Glutamatergic neuron (in vitro differentiated cells): ENCODE measurements at places on chromosomes 12 and 14. TPM values are rescaled to one million over a fixed set of nuclear protein-coding genes. Genes with fewer than 3 reads are reported as not detected.

Gene GUCY2C
- not detected for total RNA-seq

DNA sequence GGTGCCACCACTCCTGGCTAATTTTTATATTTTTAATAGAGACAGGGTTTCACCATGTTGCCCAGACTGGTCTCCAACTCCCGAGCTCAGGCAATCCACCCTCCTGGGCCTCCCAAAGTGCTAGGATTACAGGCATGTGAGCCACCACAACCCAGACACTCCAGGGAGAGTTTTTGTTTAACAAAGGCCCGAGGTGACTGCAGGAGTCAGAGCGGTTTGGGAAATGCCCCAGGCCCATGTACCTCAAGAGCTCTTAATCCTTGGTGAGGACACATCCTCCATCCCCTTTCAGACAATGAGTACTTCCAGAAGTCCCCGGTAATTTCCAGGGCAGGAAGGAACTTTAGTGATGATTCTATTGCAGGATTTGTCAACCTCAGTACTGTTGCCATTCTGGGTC lies 176.0 kb downstream of the ESRRB start:
- DNase-seq, result no peak

DNA sequence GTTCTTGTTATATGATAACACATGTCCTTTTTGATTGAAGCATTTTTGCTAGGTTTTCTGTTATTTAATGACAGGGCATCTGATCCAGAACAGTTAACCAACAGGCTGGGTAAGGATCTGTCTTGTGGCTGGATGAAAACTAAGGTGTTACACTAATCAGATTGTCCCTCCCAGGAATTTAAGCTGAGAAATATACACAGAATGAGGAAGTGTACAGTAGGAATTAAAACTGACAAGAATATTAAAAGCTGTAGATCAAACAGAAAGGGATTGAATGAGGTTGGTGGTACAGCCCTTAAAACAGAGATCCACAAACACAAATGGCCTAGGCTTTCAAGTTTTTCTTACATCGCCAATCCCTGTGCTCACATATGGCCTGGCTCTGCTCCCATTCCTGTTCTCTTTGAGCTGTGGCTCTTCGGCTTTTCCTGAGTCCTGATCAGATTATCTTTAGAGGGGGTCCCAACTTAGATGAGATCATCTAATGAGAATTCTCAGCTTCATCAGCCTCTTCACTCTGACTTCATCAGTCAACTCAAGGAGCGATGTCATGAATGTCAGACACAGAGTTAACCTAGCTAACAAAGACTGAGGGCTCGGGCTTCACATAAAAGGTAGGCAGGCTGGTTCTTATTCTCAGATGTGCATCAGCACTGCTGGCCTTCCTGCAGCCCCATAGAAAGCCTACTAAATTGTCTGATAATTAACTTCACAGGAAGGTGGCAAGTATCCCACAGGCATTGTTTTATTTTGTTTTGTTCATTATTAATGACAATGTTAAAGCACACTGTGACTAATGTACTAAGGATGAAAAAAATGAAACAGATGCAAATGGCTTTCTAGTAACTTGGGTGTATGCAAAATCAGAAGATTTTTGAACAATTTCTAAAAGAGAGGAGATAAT lies 11.4 kb downstream of the PYGL start:
- DNase-seq, result no peak

GRCh38 chr14:74444866-74445265 lies 18.9 kb upstream of the SYNDIG1L start:
- no peak for DNase-seq

Gene ARMH4
- total RNA-seq, result 57.1 TPM

GRCh38 chr12:115708801-115709200 lies 568.7 kb downstream of the MED13L start:
- no peak for DNase-seq

Gene GPRC5A
- total RNA-seq, result not detected

DNA sequence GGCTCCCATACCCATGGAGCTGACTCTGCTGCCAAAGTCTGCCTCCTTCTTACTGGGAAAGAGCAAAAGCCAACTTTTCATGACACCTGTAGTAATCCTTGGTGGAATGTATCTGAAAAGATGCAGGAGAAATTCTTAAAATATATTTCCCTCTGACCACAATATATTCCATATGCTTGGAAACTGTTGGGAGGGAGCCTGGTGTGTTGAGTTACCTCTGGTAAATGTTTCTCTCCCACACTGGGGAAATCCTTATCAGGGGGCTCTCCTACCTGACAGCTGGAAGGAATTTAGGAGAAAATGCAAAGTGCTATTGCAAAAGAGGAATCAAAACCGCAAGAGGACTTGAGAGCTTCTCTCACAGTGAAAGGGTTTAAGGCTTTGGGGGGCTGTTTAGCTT lies 139.4 kb downstream of the TBX5 start:
- DNase-seq, result no peak

DNA sequence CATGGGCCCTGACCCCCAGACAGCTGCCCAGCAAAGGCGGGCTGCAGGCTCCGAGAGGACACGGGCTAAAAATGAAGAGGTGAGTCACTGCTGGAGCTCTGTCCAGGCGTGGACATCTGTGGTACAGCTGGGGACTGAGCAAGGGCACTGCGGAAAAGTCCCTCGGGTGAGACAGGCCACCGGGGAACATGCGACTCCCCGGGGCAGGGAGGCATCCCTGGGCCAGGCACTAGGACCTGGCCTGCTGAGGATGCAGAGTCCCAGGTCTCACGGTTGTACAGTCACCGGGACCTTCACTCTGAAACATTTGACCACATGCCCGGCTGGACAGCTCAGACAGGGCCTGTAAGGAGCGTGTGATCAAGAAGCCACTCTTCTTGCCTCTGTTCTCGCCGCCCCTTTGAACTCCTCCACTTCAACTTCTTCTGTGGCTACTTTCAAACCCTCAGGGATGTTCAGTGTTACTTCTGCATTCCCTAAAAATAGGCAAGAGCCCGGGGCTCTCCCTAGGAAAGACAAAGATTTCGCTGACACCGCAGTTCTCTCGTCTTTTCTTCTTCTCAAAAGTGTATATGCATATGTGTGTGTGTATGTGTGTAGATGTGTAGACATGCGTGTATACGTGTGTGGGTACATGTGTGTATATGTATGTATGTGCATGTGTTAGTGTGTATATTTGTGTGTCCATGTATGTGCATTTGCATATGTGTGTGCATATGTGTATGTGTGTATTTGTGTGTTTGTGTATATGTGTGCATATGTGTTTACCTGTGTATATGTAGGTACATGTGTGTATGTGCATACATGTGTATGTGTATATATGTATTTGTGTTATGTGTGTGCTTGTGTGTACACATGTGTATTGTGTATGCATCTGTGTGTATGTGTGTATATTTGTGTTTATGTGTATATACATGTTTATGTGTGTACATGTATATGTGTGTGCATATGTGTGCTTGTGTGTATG lies 5.0 kb upstream of the RFLNA start:
- no peak for DNase-seq

DNA sequence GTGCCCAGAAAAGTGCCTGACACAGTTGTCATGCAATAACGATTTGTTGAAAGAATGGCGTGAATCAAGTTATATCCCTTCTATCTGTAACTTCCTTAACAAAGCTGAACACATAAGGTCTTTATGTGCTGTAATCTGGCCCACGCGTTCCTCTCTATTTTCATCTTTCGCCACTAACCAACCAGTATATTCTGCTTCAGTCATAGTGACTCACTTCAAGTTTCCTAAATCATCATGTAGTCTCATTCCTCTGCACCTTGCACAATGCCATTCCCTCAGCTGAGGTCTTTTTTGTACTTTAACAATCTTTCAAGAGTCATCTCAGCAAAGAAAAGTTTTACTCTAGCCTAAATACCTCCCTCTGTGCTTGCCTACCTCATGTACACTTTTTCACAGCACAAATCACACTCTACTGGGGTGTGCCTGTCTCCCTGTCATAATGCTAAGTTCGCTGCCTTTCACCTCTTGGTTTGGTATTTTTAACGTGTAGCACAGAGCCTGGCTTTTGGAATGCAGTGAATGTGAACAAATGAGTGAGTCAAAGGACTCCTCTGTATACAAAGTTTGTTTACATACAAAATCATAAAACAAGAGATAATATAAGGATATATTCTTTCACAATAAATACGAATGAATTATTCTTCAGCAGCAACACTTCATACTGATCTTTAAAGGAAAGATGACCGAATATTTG lies 2.9 kb upstream of the CMAS start:
- DNase-seq, result no peak

DNA sequence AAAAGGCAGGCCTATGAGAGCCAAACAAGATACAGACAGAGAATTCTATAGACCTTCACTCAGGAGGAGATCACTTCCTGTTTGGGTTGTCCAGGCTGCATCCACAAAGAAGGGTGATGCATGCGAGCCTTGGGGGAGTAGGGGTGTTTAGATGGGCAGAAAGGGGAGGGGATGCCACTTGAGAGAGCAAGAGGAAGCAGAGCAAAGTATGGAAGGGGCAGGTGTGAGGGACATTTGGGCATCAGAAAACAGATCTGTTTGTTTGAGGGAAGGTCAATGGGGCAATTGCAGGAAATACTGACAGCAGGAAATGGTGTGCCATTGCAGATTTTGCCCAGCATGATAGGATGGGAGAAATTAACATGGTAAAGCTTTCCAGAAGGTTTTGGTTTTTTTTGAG lies 146.4 kb upstream of the FOXN3 start:
- no peak for DNase-seq

Gene SLC24A4
- 0.34 TPM for total RNA-seq

Gene CNTN1
- total RNA-seq, result 81.4 TPM

DNA sequence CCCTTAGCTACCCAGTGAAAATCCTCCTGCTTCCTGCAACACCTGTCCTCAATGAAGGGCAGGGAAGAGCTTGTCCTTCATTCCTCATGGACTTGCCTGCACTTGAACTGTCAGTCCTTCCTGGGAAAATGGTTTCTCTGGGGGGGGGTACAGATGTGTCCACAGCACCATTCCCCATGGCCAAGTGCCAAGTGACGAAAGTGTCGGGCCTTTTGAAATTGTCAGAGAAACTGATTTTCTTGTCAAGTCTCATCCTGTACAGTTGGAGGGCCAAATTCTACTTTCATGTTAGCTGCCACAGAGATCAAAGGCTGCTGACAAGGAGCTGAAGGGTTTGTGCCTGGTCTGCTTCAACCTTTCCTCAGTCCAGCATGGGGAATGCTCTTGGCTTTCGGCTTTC lies 179.5 kb upstream of the PARP11 start:
- no peak for DNase-seq

DNA sequence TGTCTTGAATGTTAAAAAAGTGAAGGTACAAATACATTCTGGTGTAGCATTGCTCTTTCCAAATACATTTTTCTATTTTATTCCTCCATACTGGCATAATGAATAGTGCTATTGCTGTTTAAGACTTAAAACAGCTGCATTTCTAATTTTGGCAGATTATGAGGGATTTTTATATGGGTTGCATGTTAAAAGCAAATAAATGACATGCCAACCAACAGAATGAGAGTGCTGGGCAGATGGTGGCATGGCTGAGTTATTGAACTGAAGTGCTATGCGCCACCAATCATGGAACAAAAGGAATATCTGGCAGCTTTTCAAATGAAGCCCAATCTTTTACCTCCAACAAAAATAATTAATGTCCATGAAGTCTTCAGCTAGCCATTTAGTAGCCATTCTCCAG lies 215.0 kb downstream of the PRKD1 start:
- no peak for DNase-seq

GRCh38 chr12:1267243-1267642 lies 276.2 kb downstream of the ERC1 start:
- DNase-seq, result no peak

Gene TAS2R43
- 1.5 TPM for total RNA-seq

Gene SMIM41
- total RNA-seq, result 0.88 TPM

DNA sequence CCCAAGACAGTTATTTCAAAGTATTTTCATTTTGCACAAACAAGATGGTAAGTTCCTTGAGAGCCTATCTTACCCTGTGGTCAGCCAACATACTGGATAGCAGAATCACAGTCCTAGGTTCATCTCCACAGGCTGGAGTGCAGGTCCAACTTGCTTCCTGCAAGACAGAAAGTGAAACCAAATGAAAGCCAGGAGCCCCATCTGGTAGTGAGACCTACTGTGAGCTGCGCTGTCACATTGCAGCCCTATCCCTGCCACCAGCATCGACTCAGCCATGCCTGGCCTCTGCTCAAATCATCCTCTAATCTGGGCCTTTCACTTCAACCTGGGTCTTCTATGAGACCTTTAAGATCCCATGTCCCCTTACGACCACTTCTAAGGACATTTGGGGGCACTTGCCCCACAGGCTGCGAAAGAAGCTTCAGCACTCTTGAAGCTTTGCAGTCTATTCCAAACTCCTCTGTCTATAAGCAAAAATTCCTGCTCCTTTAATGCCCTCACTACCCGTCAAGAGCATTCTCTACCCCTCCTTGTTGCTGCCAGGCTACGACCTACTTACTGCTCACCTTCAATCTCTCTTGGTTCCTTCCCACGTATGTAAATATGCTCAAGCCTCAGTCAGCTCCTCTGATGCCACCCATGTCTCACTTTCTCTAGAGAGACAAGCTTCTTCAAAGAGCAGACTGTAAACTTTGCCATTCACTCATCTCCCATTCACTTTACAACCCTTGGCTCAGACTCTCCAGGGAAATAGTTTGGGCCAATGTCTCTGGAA lies 55.9 kb upstream of the TSPAN11 start:
- no peak for DNase-seq

DNA sequence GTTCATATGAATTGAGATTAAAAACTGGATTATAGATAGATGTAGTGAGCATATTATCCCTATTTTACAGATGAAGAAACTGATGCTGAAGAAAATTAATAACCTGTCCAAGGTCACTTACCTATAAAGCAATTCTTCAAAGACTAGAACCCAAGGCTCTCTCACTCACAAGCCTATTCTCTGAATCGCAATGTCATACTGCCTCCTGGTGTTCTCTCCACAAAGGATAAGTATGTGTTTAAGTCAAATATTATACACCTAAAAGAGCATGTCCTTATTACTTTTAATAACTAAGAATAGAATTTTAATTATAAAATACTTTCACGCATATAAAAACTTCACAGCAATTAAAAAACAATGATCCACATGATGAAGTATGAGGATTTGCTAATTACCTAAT lies 721.3 kb upstream of the USP15 start:
- no peak for DNase-seq

Gene KLRC4
- not detected for total RNA-seq

DNA sequence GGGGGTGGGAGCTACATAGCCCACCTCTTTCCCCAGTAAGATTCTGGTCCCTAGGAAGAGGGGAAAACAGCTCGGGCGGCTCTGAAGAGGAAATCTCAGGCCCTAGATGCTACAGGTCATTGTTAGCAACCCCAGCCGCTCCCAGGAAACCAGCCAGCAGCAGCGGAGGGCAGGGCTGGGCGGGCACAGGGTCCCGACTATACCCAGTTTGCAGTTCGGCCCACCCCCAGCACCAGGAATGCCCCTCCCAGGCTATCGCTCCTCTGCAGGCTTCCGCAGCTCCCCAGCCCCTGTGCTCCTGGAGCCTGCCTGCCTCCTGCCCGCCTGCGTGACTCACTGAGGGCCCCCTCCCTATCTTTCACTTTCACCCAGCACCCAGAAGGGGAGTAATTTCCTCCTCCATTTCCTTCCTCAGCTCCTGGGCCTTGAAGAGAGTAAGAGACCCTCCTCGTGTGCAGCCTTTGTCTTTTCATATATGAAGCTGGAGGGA lies 27.2 kb upstream of the PNMA1 start:
- no peak for DNase-seq
